ENCODE measurements at places on chromosomes 7 and 10.

DNA sequence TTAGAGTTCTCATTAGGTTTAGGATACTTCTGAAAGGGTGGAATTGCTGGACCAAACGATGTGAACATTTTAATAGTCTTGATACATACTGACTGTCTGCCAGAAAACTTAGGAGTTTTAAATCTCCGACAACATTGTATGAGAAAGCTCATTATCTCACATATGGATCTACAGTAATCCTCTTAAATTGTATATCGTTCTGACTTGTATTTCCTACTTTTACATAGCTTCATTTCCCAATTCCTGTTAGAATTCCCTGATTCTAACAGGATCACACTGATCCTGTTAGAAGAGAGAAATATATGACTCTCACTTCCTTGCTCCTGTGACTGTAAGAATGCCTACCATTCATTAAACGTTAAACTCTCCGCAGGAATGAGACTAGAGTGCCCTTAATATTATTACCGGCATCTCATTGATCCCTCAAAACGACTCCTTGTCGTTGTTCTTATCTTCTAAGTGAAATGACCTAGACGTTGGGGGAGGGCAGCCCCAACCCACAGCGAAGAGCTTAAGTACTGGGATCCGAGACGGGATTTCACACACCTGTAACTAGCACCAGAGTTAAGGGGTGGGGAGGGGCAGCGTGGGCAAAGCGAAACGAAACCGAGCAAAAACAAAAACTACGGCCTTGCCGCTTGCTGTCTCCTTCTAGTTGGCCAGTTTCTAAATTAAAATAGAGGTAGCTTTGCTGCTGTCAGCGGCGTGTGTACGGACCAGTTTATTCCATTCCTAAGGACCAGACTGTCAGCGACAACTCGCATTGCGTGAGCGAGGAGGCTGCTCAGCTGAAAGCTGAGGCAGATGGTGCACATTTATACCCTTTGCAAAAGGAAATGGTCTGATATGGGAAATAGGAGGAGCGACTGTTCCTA lies 678 bp upstream of the TMEM106B start:
- DNase-seq, result no peak

DNA sequence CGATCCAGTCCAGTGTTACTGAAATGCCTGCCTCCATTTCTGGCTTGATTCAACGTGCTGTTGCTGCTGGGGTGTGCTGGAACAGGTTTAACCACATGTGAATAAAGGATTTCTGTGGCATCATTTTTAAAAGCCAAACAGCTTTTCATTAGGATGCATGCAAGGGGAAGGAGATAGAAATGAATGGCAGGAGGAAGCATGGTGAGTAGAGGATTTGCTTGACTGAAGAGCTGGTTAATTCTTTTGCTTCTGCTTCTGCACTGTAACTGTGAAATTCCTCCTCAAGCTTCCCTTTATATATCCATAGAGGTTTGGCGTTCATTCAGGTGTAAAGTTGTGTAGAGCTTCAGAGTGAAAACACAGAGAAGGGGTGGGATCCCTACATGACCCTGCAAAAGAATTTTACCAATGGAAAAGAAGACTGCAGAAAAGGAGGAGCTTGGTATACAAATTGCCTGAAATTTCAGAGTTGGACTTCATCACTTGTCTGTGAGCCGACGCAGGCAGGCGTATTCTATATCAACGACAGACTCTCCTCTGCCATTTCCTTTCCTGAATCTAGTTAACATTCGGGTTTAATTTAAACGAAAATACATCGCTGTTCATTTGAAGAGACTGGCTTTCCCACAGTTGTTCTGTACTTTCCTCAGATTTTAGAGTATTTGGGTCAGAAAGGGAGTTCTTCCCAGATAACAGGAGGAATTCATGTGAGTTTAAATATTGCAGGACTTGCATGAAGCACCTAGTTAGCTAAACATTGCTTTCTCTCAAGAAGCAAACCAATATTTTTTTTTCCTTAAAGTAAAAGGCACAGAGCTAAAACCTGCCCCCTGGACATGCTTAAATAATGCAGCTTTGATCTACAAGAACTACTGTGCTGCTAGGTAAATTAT lies at the start of gene SOSTDC1:
Gene SOSTDC1 (minus strand): TSS at position 270 of the 893 bp plus-strand sequence. CDS start 70 bp downstream, at position 200.
- no peak for DNase-seq

DNA sequence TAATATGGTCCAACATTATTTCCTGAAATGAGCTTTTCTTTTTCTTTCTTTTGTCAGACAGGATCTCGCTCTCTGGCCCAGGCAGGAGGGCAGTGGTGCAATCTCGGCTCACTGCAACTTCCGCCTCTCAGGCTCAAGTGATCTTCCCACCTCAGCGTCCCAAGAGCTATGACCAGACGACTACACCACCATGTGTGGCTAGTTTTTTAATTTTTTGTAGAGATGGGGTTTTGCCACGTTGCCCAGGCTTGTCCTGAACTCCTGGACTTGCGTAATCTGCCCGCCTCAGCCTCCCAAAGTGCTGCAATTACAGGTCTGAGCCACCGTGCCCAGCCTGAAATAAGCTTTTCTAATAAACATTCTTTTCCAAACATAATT lies 48.6 kb downstream of the CUL2 start:
- no peak for DNase-seq

DNA sequence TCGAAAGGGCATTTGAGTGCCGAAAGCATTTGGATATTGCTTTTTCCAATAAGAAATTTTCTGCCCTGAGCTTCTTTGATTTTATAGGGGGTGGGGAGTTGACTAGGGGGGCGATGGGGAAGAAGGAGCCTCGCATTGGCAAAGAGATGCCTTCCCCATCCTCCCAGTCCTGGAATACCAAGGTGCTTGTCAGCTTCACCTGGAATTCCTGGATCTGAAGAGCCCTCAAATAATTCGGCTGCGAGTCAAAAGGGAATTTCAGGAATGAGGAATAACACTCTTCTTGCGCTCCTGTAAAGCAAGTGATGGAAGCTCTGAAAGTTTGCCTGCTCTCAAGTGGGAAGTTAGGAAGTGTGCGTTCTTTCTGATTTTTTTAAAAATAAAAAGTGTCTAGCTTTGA lies 7.3 kb downstream of the NXPH1 start:
- DNase-seq, result no peak

GRCh38 chr7:52764492-52765169 lies 270.8 kb upstream of the POM121L12 start:
- DNase-seq, result no peak

GRCh38 chr10:42836771-42837468 lies 54.3 kb downstream of the BMS1 start:
- no peak for DNase-seq

DNA sequence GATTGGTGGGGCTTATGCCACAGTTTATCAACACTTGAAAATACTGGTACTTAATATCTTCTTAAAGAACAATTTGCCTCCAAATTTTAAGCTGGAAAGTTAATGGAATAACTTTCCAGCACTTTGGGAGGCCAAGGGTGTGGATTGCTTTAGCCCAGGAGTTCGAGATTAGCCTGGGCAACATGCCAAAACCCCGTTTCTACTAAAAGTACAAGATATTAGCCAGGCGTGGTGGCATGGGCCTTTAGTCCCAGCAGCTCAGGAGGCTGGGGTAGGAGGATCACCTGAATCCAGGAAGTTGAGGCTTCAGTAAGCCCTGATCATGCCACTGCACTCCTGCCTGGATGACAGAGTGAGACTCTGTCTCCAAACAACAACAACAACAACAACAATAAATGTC lies 56.0 kb downstream of the PRF1 start:
- no peak for DNase-seq

DNA sequence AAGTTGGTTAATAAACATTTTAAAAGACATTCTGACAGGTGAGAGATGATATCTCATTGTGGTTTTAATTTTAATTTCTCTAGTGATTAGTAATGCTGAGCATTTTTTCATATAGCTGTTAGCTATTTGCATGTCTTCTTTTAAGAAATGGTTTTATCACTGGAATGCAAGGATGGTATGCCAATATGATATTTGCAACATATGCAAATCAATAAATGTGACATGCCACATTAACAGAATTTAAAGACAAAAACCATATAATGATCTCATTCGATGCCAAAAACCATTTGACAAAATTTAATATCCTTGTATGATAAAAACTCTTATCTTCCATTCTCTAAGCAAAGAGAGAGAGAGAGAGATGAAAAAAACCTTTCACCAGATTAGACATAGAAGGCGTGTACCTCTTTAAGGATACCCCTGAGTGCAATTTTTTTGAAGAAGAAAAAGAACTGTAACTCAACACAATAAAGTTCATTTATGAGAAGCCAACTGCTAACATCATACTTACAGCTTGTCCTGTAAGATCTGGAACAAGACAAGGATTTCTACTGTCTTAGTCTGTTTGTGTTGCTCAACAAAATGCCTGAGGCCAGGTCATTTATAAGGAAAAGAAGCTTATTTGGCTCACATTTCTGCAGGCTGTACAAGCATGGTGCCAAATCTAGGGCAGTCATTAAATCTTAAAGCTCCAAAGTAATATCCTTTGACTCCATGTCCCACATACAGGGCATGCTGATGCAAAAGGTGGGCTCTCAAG lies 39.7 kb upstream of the ZMYND11 start:
- no peak for DNase-seq

GRCh38 chr7:630111-630511 lies 96.4 kb upstream of the DNAAF5 start:
- no peak for DNase-seq

- no peak for DNase-seq
Measured at GRCh38 chr10:43121444-43121843, 16.8 kb upstream of the CSGALNACT2 start.

DNA sequence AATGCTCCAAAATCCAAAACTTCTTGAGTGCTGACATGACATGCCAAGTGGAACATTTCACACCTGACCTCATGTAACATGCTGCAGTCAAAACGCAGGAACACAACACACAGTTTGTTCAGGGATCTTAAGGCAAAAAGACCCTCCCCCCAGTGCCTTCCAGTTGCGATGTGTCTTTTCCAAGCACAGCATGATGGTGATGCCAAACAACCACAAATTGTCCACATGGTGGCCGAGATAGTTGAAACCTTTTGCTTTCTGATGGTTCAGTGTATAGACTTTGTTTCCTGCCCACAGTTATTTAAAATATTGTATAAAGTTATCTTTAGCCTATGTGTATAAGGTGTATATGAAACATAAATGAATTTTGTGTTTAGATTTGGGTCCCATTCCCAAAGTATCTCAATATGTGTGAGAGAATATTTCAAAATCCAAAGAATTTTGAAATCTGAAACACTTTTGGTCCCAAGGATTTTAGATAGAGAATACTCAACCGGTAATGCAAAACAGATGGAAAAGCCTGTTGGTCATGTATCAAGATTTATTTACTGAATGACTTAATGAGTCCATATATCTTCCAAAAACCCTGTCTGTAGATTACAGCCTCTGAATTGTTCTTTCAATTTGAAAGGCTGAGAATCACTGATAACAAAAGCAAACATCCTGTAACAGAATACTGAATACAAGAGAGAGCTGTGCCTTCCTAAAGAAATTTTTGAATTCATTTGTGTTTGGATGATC lies 93.4 kb upstream of the OIT3 start:
- DNase-seq, result no peak

DNA sequence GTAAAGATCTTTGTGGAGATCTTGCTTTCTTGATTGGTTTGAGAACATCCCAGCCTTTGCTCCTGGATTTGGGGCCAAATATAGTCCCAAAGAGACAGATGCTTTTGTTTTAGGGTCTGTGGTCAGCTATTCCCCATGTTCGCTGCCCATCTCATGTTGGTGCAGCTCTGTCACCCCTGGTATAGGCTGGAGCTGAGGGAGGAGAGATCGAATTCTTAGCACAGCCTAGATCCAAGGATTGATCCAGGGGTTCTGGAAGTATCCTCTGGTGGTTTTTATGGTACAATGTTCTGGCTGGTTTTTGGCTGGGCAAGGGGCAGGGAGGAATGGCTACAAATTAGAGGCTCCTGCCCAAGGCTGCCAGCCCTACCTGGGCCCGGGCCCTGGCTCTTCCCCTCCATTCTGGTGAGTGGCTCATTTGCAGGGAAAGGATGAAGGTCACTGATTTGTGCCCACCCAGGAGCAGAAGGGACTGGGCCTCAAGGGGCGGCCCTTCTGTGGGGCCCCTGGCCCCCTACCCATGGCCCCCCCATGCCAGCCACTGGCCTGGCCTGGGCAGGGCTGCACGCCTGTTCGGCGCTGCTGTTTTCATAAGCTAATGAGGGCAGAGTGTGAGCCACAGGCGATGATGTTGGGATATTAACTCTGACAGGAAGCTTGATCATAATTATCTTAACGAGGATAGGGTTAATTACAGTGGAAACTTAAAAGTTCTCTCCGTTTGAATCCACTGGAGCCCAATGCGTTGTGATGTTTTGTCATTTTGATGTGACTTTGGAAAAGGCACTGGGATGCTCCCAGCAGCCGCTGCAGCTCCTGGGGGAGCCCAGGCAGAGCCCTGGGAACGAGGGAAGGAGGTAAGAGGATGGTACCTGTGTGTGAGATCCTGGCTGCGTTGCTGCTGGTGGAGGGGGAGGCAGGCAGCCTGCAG lies 600.6 kb downstream of the LRMDA start:
- DNase-seq, result no peak

GRCh38 chr10:129447486-129447885 lies 19.6 kb upstream of the MGMT start:
- DNase-seq, result no peak

DNA sequence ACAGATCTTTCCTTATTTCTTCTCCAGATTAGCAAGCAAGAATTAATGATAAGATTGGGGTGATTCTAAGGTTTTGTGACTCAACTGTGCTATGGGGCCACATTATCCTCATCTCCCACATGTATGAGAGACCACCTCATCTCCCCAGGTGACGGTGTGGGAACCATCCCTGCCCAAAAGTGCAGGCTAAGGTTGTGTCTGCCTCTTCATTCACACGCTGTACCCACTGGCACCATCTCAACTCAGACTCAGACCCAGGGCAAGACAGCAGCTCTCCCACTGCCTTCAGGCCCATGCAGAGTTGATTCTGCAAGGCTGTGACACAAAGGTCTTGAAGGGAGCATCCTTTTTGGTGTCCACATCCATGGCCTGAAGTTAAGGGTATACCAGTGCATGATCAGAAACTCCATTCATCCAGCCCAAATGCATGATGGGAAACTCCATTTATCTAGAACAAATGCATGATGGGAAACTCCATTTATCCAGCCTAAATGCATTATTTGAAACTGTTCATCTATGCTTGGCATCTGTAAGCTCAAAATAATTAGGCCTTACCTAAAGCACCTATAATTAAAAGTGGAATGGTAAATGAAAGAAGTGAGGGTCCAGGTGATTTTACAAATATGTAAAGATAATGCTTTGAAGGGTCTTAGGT lies 99.4 kb downstream of the TCERG1L start:
- no peak for DNase-seq

- DNase-seq, result no peak
Measured at GRCh38 chr7:100785878-100786277, 41.4 kb downstream of the EPHB4 start.

- DNase-seq, result no peak
Measured at GRCh38 chr10:58645416-58646146, 132.9 kb downstream of the BICC1 start.

GRCh38 chr7:45563941-45564461 lies 10.2 kb upstream of the ADCY1 start:
- DNase-seq, result no peak

- no peak for DNase-seq
Measured at GRCh38 chr7:113015034-113015645, 71.5 kb downstream of the GPR85 start.

Measured in CD4-positive, alpha-beta T cell treated with Interleukin-10 for 1 hour (primary cell).